ENCODE measurements at places on chromosomes 4 and X.
A peak's percentile ranks its signal among the peaks of the same experiment; 100 is the strongest.

- no peak for DNase-seq
These were observed 41.7 kb downstream of the DCUN1D4 start for GRCh38 chr4:51884606-51885005.

- DNase-seq = no peak
These were observed 841 bp downstream of the ACOT9 start for GRCh38 chrX:23742174-23742696.

DNA sequence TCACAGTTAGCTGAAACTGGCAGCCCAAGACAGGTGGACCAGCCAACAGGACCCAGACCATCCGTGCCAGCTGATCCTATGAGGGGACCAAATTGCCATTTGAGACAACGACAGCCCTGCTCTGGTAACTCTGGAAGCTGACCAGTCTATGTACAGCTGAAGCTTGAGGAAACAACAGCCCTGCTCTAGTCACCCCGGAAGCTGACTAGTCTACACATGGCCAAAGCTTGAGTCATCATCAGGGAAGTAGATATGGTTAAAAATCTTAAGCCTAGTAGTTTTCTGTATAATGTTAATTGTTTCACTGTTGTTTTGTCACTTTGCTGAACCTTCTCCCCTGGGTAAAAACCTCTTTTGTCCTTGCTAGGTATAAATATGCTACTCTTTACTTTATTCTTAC lies 905.4 kb upstream of the NDST4 start:
- no peak for DNase-seq

DNA sequence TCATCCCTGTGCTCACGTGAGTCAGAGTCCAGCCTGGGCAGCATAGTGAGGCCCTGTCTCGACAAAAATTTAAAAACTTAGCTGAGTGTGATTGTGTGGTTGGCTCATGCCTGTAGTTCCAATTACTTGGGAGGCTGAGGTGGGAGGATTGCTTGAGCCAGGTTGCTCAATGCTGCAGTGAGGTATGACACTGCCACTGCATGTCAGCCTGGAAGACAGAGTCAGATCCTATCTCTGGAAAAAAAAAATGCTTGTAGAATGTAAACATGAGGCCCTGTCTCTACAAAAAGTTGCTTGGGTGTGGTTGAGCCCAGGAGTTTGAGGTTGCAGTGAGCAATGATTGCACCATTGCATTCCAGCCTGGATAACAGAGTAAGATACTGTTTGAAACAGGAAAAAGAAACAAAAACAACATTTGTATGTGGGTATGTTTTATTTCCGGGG lies 11.3 kb upstream of the YTHDC1 start:
- no peak for DNase-seq

GRCh38 chr4:24781999-24782745 lies 13.2 kb upstream of the SOD3 start:
- DNase-seq = no peak

DNA sequence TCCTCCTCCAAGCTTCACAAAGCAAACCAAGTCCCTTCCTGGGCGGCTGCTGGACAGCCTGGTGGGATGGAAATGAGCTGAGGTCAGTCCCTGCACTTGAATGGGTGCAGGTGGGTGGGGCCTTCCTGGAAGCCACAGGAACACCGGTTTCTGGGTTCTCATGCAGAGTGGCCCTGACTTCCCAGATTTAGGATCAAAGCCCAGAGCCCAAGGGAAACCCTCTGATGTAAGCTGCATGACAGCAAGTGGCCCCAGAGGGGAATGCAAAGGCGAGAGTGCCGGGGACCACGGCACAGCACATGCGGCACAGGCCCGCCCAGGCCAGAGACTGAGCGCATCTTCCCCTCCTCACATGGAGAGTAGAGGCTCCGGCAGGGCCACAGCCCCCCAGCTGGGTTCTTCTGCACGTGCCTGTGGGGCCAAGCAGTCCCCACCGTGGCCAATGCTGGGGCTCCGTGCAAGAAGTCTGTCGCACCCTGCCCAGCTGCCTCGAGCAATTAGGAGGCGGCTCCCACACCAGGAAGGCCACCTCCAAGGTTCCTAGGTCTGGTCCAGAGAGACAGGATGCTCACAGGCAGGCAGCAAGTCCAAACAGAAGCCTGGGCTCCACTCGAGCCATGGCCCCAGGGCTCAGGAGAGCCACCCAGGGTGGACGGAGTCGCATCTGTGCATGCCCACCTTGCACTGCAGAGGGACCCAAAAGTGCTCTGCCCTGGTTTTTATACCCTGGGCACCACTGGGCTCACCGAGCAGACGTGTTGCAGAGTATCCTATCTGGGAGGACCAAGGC lies 83.0 kb downstream of the HTRA3 start:
- no peak for DNase-seq

GRCh38 chr4:73259571-73260090 lies 1.0 kb upstream of the ANKRD17 start:
- DNase-seq = no peak

- DNase-seq = peak; percentile 13
These were observed 39.2 kb downstream of the COPS4 start for GRCh38 chr4:83074086-83074704.

DNA sequence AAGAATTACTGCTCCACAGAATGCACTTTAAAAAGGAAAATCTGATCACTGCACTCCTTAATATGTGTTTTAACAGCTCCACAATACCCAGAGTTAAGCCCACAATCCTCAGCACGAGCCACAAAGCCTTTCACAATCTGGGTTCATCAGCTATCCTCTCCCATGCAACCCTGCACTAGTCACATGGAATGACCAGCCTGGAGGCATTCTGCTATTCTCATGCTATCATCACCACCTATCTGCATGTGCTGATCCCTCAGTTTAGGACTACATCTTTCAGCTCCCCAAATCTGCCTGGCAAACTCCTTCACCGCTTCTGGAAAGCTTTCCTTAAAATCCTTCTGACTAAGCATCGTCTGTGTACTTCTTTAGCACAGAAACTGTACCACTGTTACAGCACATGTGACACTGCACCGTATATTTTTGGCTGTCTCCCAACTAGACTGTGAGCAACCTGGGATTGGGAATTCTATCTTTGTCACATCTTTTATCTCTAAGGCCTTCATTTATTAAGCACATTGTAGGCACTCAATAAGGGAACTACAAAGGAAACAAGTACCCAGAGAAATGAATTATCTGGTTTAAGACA lies 18.3 kb upstream of the EIF1AX start:
- no peak for DNase-seq

- DNase-seq = peak; percentile 69
These were observed at the start of gene MSL3 for GRCh38 chrX:11757719-11758399. Gene MSL3 (plus strand): TSS chrX:11758237. CDS start chrX:11758264, 27 bp downstream.

DNA sequence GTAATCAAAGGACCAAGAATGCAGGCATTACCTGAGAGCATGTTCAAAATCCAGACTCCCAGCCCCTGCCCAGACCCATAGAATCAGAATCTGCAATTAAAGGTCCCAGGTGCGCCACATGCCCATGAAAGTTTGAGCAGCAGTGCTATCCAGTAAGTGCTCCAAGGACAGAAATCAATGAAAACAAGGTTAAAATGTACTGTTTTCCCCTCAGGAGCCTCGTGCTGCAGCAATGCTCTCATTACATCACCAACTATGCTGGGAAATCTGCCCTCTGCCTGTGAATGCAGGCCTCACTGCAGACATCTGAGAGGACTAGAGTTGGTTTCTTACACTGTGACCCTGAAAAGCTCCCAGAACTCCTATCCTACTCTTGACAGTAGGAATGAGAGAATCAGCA lies 21.1 kb downstream of the ANXA5 start:
- DNase-seq = no peak

- no peak for DNase-seq
These were observed 31.6 kb downstream of the ADH7 start for GRCh38 chr4:99403380-99404184.

DNA sequence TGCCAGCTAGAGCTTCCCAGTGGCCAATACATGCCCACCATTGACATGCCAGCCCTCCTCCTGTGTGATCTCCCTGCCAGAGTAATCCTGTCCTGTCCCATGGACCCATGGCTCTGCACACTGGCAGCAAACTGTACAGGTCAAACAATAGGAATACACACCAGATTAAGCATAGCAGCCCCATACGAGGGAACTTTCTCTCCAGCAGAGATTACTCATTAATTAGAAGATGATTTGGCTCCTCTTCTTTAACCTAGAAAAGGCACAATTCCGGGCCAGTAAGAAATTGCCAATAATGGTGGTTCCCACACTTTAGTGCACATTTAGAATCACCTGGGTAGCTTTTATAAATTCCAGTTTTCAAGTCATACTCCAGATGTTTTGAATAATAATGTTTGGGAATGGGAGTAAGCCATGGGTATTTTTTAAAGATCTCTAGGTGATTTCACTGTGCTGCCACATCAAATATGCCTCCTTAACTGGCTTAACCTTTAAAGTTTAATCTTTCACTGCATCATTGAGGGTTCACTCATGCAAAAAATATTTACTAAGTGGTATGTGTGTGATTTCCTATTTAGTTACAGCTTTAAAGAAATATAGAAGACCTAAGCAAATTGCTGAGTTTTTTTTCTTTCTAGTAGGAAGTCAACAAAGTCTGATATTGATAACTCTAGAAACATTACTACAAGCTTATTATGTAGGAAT lies 277.6 kb upstream of the NWD2 start:
- DNase-seq = no peak
